ENCODE measurements at places on chromosomes 2 and 18.
A peak's percentile ranks its signal among the peaks of the same experiment; 100 is the strongest.

DNA sequence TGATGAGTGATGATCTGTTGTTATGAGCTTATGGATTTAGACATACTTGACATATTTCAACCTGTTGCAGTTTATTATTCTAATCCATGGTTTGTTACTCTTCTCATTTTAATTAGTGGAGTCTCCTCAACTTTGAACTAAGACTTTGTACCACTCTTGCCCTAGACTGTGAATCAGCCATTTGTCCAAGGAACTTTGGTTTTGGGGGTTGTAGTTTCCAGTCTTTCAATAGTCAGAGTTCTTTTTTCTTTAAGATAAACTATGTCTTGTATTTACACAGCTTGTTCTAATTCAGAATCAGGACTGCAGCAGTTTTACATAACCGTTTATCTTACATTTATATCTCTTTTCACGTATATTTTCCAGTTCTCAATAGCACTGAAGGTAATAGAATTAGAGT, 133.6 kb downstream of the GULP1 start:
- DNase-seq, result no peak

DNA sequence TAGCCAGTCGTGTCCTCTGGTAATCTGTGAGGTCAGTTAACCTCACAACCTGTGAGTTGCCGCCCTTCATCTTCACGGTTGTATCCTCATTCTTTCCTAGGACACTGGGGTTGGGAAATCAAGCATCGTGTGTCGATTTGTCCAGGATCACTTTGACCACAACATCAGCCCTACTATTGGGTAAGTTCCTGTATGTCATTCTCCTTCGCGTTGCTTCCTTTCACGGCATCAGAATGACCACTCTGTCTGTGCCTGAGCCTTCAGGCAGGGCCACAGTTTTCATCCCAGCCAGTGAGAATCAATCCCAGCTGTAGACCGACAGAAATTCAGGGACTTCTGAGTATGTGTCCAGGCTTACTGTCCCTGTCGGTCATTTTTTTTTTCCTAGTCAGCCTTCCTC, 67.1 kb downstream of the RAB31 start:
- DNase-seq, result no peak

DNA sequence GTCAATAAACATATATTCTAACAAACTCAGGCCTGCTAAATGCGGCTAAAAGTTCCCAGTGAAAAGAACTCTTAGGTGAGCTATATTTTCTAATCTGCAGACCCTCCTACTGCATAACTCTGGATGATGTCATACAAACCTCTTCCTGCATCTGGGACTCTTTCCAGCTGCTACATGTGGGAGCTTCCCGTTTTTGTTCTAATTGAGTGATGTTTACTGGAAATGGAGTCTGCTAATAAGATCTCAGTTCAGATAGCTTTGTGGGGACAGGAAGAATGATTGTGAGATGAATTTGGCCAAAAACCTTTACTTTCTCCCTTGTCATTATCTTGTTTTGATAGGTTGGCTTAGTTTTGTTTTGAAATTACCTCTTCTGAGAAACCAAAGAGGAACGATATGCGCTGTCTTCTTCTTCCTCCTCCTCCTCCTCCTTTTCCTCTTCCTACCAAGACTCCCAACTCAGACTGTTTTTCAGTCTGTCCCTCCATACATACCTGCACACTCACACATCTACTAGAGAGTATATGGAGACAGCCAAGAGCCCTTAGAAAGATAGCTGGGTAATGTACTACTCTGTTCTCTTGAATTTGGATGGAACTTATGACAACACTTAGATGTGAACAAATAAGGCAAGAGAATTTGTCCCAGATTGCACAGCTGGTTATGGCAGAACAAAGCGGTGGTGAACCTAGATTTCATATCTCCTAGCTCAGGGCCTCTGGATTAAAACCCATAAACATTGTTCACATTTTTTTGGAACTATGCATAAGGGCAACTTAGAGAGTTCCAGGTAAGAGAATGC, 39.8 kb upstream of the AAK1 start:
- DNase-seq, result no peak

- DNase-seq, result no peak
These were observed 60.2 kb downstream of the DPP4 start for GRCh38 chr2:162013514-162014475.

DNA sequence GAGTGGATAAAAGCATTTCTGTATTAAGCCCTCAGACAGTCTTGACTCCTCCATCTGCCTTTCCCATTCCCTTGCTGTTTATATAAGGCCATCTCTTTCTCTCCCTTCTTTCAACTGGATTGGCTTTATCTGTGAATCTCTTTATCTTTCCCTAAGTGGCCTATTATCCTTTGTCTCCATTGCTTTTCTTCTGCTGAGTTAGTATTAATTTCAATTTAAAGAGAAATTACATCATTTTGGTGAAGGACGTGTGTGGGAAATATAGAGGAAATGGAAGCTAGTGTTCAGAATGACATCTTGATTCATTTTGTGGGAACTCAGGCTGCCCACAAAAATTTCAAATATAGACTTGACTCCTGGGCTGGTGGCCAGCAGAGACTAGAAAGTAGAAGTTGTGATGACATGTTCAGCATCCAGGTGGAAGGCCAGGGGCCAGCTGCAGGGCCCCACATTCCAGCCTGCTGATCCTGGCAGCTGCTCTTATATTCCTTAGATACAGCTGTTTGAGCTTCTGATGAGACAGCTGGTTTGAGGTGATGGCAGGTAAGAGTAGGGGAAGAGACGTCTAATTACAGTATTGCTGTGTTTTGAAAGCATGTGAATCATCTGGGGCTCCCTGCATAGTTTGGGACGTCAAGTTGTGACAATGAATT, 52.3 kb downstream of the DIS3L2 start:
- DNase-seq, result no peak

DNA sequence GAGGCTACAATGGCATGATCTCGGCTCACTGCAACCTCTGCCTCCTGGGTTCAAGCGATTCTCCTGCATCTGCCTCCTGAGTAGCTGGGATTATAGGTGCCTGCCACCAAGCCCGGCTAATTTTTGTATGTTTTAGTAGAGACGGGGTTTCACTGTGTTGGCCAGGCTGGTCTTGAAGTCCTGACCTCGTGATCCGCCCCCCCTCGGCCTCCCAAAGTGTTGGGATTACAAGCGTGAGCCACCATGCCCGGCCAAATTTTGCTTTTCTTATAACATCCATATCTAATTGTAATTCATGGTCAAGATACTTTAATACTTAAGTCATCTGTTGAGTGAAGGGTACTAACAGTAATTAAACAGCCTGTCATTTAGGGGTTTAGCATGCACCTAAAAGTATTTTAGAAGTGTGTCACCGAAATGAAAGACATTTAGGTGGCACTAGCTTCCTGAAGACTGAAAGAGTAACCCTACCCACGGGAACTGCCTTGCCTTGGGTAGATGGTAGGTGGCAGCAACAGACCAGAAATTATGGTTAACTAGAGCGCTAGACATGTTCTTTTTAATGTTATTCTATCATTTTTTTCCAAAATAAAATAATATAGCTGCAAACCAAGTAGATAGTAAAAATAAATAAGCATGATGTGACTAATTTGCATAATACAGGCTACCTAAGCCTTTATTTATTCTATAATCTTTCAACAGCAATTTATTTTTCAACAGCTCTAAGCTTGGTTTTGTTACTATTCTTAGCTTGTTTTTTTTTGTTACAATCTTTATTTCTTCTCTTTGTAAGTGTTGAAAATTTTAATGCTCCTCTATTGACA, 8.6 kb upstream of the ACYP2 start:
- no peak for DNase-seq

DNA sequence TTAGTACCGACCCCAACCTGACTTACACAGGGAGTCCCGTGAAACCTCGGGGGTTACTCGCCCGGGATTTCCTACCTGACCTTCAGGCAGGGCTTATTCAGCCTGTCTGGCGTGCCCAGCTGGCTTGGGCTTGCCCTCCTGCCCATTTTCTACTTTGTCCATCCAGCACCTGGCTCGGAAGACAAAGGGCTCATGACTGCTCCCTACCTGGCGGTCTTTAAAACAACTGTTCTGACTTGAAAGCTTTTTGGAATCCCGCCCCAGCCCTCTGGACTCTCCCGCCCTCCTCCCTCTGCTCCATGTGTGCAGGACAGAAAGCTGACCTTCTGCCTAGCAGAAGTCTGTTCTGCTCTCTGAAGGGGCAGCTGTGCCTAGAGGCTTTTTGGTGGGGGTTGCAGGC, 43.1 kb downstream of the ACKR3 start:
- DNase-seq, result no peak

GRCh38 chr2:70122470-70122869, 35.2 kb downstream of the PCBP1 start:
- no peak for DNase-seq

DNA sequence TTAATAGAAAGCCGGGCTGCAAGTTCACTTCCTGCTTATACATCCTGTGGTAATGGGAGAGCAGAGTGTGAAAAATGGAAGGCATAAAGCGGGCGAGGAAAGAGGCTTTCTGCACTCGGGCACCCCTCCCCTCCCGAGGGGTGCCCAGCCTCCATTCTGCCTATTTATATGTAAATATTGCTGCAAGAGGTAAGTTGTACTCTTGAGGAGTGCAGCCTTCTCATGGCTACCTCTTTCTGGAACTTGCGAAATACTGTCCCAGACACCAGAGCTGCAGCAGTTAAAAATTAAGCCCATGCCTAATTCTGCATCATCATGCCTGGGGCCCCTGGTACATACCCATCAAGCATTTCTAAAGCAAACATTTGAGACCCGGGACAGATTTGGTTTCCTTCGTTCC, 156.0 kb downstream of the GBX2 start:
- no peak for DNase-seq

- DNase-seq, result no peak
These were observed 215.4 kb downstream of the CMPK2 start for GRCh38 chr2:6650311-6650710.

- no peak for DNase-seq
These were observed 37.2 kb upstream of the ID2 start for GRCh38 chr2:8644605-8645175.

GRCh38 chr2:139652385-139652784, 872.2 kb upstream of the NXPH2 start:
- DNase-seq, result no peak

GRCh38 chr2:151238527-151239487, 22.9 kb downstream of the RBM43 start:
- DNase-seq, result no peak

GRCh38 chr2:69489793-69490192, 52.6 kb upstream of the NFU1 start:
- DNase-seq, result no peak

DNA sequence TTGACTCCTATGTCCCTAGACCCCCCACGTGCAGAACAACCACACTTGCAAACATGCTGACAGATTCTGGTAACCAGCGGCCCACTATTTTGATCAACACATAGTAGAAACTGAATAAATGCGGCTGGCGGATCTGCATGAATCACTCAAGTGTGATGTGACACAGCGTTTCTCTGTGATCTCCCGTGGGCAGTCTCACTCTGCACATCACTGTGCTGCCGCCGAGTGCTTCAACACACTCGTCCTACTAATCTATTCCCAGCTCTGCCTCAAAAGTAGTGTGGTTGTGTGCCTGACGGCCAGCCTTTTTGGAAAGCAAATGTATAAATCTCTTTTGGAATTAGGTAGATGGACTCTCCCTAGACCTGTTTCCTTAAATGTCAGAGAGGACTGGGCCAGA, 37.3 kb upstream of the TMEM182 start:
- no peak for DNase-seq

DNA sequence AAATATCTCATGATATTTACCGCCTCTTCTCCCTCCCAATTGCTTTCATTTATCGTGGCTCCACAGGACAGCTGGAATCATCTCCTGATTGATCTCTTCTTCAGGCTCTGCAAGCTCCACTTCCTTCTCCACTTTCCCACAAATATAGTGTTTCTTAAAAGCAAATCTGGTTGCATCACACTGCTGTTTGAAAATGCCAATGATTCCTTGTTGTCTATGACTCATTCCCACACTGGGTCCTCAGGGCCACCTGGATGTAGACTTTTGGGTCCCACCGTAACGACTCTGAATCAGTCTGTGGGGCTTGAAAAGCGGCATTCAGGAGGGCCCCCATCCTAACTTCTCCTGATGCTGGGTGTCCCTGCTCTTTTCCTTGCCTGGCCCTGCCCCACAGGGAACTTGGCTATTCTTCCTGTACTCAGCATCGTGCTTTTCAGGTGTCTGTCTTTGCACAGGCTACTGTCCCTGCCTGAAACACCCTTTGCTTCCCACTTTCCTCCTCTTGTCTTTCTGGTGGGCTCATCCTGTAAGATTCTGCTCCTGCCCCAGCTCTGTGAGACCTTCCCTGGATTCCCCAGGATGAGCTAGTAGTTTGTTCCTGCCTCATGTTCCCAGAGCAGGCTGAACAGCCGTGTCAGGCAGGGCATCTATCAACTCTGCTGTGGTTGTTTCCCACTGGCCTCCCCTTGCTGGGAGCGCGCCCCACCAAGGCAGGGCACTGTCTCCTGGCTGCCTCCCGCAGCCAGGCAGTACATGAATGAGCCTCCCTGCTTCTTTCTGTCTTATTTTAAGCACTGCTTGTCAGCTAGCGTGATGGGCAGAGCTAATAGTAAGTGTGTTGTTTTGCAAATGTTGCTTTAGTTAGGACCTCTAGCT, 111.9 kb downstream of the KCTD1 start:
- DNase-seq, result no peak

GRCh38 chr18:76467371-76468190, 27.5 kb downstream of the ZNF516 start:
- peak; percentile 20 for DNase-seq

GRCh38 chr2:85930129-85931124, 41.6 kb upstream of the ST3GAL5 start:
- no peak for DNase-seq

- no peak for DNase-seq
These were observed 121.5 kb upstream of the PDE1A start for GRCh38 chr2:182548031-182548950.

- no peak for DNase-seq
These were observed 141.6 kb upstream of the SP3 start for GRCh38 chr2:174106736-174107135.

GRCh38 chr2:127873707-127874303, 12.0 kb downstream of the AMMECR1L start:
- DNase-seq, result no peak

GRCh38 chr2:58920001-58920400, 678.9 kb upstream of the FANCL start:
- no peak for DNase-seq

- no peak for DNase-seq
These were observed 46.4 kb downstream of the TIMM21 start for GRCh38 chr18:74194691-74195090.

DNA sequence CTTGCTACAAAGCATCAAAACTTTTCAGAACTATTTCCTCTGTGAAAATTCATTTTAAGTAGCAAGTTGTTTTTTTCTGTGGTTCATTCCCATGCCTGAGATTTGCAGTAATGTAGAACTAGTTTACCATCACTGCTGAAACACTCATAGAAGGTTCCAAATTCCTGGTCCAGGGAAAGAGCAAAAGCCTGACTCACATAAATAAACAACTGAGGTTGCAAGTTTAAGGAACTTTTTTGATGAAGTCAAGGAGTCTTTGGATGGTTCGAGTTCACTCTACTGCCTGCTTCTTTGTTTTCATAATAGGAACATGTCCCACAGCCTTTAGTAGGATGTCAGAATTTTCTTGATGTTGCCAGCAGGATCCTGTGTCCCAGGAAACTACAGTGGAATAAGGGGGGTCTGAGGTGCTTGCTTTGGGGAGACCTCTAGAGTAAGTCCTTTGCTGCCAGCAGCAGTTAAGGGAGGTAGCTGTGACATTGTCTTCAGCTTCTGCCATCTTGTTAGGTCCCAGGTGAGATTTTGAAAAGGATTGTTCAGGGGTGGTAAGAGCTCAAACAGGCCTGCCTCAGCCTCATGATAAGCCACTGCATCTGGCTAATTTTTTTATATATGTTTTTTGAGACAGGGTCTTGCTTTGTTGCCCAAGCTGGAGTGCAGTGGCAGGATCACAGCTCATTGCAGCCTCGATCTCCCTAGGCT, 43.9 kb downstream of the ACSL3 start:
- DNase-seq, result no peak

GRCh38 chr2:99682275-99683060, 192.7 kb upstream of the REV1 start:
- no peak for DNase-seq
